ENCODE measurements at places on chromosomes 11 and 22.

- DNase-seq, result peak; percentile 44
Observed at GRCh38 chr11:3849297-3849874, 6.1 kb upstream of the STIM1 start.

DNA sequence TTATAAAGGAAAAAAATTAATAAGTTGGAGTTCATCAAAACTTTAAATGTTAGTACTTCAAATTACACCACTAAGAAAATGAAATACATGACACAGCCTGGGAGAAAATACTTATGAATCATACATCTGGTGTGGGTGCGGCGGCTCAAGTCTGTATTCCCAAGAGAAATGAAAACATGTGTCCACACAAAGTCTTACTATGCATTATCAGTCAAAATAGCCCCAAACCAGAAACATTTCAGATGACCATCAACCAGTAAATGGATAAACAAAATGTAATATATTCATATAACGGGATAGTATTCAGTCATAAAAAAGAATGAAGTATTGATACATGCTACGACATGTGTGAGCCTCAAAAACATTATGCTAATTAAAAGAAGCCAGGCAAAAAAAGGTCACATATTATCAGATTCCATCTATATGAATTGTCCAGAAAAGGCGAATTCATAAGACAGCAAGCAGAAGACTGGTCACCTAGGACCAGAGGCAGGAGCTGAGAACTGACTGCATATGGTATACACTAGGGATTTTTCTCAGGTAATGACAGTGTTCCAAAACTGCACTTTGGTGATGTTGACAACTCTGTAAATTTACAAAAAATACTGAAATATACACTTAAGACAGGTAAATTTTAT is 5.3 kb upstream of the AKIP1 start:
- no peak for DNase-seq

DNA sequence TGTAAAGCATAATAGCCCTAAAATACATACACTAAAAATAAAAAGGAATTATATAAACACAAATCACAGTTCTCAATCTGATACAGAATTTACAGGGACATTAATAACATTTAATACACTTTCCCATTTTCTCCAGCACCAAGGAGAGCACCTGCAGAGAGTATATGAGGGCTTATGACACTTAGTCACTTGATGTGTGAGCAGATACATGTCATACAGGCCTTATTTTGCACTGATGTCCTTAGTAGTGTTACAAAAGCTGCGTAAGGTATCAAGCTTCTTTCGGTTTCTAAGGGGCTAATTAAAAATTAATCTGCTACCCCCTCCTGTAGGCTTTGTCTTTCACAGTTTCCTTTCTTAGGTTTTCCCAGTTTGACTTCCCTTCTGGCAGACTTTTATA is 61.3 kb downstream of the TRIM44 start:
- no peak for DNase-seq

DNA sequence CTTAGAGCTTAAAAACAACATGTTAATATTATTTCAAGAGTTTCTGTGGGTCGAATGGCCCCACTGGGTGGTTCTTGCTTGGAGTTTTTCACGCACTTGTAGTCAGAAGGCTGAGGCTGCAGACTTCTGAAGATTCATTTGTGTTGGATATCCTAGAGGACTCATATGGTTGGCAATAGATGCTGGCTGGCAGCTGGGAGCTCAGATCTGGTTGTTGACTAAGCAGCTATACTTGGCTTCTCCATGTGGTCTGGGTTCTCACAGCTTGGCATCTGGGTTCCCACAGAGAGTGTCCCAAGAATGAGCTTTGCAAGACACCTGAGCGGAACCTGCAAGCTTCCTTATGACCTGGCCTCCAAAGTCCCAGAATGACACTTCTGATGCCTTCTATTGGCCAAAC is 163.9 kb upstream of the ZC3H12C start:
- no peak for DNase-seq

DNA sequence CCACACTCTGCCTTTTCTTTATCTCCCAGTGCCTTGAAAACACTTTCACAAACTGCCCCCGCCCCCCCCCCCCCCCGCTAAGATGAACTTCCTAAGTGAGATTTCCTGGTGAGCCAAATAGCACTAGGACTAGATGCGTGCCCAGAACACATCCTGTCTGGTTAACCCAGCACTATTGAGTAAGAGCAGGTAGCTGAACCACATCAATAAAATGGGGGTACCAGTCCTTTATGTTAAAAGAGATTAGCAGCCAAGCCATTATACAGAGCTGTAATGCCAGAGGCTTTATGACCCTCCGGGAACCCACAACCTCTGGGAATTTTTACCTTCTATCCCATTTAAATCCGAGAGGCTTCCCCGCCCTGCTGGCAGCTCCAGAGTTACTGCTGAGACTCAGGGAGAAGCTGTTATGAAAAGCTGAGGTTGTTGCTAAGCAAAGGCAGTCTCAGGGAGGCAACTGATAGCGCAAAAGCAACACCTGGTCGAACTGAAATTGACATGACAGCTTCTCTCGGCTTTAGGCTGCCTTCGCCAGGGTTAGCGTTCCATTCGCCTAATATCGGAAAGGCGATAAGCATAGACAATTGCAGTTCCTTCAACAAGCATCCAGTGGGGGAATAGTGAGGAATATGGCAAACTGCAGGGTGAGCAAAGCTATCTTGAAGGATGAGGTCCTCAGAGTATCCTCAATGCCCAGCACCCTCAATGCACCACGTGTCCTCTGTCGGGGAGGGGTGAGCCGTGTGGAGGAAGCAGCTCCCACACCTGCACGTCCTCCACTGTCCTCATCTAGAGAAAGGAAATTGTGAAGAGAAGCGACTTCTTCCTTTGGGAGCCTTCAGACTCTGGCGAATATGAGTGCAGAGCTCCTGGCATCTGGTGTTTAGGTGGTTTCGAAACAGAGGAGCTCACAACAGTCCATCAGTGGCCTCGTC is 977.0 kb downstream of the NTM start:
- DNase-seq, result no peak

- DNase-seq, result no peak
Observed at GRCh38 chr22:40609216-40609615, 27.3 kb downstream of the MRTFA start.

- DNase-seq, result no peak
Observed at GRCh38 chr11:71998649-71999310, at the start of gene IL18BP. IL18BP (plus strand) TSS chr11:71998909; CDS start chr11:71999985, 1,076 bp downstream.

DNA sequence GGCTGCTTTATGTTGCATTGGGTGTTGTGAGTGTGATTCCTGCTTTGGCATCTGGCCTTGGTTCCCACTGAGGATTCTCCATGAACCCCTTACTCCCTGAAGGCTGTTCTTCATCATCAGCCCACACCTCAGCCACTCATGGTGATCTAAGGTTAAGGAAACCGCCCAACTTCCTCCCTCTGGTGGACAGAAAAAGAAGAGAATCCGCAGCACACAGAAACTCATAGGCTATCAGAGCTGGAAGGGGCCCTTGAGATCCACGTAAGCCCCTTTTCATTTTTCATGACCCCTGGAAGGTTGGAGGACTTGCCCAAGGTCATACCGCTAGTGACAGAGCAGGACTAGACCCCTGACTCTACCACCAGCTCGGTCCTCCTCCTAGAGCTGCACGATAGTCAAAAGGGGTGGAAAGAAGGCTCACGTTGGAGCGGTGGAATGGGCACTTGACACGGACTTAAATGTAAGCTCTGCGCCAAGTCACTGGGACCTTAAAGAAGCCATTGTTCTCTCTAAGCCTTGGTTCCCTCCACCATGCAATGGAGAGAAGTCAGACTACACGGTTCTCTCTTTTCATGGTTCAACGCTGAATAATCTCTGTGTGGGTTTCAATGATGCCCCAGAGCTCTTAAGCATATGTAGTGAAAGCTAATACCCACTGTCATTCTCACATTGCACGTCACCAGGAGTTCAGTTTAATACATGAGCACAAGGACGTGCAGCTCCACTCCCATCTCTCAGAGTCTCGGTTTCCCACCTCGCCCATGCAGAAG is 83.6 kb upstream of the CRTAM start:
- DNase-seq, result peak; percentile 11

- DNase-seq, result no peak
Observed at GRCh38 chr11:133175103-133175502, 357.2 kb downstream of the OPCML start.

- no peak for DNase-seq
Observed at GRCh38 chr11:22583963-22584492, 41.6 kb downstream of the FANCF start.

- DNase-seq, result no peak
Observed at GRCh38 chr11:74819400-74819799, 70.8 kb downstream of the RNF169 start.

GRCh38 chr11:65401073-65401802 is 14.8 kb downstream of the FRMD8 start:
- no peak for DNase-seq

- DNase-seq, result no peak
Observed at GRCh38 chr11:98725471-98725870, 295.3 kb upstream of the CNTN5 start.

DNA sequence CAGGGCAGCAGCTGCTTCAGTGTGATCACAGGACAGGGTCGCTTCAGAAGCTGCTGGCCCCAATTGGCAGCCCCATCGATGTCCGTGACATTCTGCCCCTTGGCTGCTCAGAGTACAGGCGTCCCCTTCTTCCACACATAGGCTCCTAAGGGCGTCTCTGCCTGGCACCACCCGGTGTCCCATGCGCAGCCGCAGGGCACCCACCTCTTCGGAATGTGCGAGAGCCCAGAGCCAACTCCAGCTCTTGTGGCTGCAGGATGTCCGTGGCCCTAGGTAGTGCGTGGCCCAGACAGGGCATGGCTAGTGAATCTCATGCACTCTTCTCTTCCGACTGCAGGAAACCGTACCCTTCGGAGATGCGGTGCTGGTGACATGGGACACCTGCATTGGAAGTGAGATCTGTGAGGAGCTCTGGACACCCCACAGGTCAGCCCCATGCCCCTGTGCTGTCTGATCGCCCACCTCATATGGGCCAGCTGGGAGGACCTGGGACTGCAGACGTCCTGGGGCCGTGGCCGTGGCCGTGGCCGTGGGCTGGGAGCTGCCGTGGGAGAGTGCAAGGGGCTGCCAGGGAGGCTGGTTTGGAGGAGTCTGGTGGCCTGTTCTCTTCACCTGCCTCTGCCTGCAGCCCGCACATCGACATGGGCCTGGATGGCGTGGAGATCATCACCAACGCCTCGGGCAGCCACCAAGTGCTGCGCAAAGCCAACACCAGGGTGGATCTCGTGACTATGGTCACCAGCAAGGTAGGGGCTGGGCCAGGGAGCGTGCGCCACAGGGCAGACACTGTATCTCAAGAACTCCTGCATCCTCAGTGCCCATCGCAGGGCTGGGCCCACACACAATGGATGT is 20.2 kb downstream of the NADSYN1 start:
- DNase-seq, result no peak

- DNase-seq, result no peak
Observed at GRCh38 chr11:111659201-111660115, 57.2 kb downstream of the SIK2 start.

GRCh38 chr11:61725781-61726231 is 26.6 kb upstream of the MYRF start:
- no peak for DNase-seq

GRCh38 chr22:30654361-30654760 is 13.3 kb downstream of the DUSP18 start:
- DNase-seq, result no peak

DNA sequence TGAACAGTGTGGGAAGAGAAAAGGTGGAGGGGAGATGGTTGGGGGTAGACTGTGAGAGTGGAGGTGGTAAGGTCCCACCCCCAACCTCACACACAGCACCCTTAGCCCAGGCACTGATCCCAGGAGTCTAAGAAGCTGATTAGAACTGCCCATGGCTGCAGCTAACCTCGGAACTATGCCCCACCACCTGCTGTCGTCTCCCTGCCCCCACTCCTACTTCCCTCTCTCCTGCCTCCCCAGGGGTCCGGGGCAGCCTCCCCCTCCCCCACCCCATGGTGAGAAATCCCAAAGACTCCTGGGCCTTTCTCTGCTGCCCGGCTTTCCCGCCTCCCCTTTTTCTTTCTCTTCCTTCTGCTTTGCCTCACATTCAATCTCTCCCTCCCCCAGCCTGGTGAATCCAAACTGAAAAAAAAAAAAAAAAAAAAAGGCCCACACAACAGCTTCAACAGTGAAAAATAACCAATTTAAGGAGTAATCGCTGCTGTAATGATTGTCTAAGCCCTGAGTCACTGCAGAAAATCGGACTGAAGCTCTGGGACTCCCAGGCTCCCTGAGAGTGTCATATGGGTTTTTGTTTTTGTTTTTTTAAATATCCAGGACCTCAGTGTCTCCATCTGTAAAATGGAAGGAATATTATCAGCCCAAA is 9.6 kb upstream of the TP53I11 start:
- DNase-seq, result no peak

- DNase-seq, result no peak
Observed at GRCh38 chr11:30255637-30256036, 24.8 kb downstream of the FSHB start.

GRCh38 chr11:8262552-8263108 is 1.0 kb downstream of the LMO1 start:
- peak; percentile 47 for DNase-seq

DNA sequence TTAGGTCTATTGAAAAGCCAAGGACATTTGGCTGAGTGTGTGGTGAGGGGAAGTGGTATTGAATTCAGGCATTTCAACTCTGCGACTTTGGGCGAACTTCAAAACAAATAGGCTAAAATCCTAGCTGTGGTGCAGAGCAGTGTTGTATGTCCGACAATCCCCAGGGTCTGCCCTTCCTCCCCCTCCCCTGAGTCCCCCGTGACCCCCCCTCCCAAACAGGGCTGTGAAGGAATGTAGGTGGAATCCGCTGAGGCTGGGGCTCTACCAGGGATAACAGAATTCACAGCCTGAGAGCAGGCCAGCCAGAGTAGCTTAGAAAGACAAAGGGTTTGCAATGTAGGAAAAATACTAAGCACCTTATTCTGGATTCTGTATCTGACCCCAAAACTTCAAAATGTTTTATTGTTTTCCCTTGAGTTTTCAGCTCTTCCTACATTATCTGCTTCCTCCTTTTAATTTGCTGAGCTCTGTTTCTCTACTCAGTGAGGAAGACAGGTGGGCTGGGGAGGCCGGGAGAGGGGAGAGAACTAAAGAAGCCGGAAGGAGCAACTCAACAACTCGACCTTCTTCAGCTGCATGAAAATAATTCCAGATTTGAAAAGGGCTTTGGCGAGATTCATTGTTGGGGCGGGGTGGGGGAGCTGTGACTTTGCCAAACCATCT is 315.2 kb downstream of the BLID start:
- DNase-seq, result no peak

- peak; percentile 73 for DNase-seq
Observed at GRCh38 chr22:21567456-21568346, at the start of gene UBE2L3. UBE2L3 (plus strand) TSS chr22:21567714; CDS start chr22:21567745, 31 bp downstream.

- DNase-seq, result no peak
Observed at GRCh38 chr11:111559800-111560464, 19.4 kb downstream of the LAYN start.

GRCh38 chr22:20046730-20047129 is 25.8 kb downstream of the TANGO2 start:
- no peak for DNase-seq

- DNase-seq, result no peak
Observed at GRCh38 chr22:44893731-44894080, 116.1 kb downstream of the PHF21B start.

All from NCI-H345 (cell line).